T-helper 22 cell (primary cell): ENCODE measurements at places on chromosomes 6 and 20.
A peak's percentile ranks its signal among the peaks of the same experiment; 100 is the strongest.

DNA sequence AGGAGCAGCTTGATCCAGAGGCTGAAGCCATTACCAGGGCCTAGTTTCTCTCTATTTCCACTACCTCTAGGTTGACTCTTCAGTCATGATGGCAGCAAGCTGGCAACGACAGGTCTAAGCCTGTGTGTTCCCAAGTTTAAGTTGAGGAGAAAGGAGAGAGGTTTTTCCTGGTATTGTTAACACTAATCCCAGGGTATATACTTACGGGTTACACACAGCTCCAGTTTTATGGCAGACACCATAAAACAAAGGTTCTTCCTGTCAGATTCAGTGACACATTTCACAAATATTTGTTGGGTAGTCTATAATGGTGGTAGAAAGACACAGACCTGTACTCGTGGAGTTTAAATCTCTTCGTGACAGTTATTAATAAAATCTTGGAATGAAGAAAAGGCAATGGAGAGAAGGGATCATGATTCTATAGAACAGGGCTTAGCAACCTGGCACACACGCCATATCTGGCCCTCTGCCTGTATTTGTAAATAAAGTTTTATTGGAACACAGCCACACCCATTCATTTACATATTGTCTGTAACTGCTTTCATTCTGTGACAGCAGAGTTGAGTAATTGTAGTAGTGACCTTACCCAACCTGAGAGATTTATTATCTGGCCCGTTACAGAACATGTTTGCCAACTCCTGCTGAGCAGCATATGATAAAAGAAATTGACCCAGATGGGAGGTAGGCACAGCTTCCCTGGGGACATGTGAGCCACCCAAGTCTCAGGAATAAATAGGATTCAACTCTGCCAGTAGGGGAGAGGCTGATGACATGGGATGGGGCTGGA lies 323.3 kb downstream of the CDH4 start:
- DNase-seq, result no peak

GRCh38 chr6:150596439-150596838 lies 3.2 kb upstream of the PLEKHG1 start:
- no peak for DNase-seq

GRCh38 chr6:30862156-30862875 lies 22.0 kb upstream of the DDR1 start:
- no peak for DNase-seq

DNA sequence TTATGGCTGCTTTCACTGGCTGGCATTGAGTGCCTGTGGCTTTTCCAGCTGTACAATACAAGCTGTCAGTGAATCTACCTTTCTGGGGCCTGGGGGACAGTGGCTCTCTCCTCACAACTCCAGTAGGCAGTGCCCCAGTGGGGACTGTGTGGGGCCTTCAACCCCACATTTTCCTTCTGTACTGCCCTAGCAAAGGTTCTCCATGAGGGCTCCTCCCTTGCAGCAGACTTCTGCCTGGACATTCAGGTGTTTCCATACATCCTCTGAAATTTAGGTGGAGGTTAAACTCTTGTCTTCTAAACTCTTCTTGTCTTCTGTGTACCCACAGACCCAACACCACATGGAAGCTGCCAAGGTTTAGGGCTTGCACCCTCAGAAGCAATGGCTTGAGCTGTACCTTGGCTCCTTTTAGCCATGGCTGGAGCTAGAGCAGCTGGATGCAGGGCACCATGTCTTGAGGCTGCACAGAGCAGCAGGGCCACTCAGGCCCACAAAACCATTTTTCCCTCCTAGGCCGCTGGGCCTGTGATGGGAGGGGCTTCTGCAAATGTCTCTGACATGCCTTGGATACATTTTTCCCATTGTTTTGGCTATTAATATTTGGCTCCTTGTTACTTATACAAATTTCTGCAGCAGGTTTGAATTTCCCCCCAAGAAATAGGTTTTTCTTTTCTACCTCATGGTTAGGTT lies 9.6 kb downstream of the PEX7 start:
- no peak for DNase-seq

GRCh38 chr6:105519954-105520353 lies 117.1 kb upstream of the PREP start:
- DNase-seq, result no peak

DNA sequence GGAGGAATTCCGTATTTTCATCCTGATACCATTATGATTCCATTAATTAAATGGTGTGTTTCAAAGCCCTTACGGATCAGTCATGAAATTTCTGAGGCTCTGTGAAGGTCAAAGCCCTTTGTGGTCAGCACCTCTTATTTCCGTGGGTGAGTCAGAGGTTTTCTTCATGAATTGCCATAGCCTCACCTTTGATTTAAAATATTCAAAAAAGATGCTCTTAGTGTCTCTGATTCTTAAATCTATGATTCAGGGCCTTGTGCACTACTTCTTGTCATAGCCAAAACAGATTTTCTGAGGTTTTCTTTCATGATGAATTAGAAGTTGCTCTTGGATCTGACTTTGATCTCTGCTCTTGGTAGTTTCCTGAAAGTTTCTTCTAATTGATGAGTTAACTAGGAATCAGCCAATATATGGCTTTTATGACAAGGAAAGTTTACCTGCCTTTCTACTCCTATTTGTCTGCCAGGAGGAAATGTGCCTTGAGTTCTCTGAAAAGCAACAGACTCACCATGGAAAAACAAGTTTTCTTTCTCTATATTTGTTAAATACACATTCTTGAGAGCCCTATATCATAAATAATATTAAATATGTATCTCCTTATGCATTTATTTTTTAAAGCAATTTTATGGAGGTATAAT lies 613.0 kb downstream of the UTRN start:
- DNase-seq, result no peak

DNA sequence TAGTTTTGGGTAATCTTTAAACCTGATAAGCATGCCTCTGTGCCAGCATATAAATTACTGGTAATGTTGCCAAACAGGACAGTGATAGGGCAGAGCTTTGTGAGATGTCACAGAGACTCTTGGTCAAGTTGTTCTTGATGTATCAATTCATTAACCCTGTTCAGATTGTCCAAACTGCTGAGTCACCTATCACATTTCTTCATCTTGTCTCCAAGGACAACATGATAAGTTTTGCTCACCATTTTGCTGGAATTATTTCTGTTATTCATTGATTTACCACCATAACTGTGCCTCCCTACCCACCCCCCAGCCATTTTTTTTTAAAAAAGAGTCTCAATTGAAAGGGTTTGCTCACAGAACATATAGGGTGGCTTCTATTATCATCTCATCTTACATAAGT lies 19.5 kb upstream of the GMNN start:
- no peak for DNase-seq

DNA sequence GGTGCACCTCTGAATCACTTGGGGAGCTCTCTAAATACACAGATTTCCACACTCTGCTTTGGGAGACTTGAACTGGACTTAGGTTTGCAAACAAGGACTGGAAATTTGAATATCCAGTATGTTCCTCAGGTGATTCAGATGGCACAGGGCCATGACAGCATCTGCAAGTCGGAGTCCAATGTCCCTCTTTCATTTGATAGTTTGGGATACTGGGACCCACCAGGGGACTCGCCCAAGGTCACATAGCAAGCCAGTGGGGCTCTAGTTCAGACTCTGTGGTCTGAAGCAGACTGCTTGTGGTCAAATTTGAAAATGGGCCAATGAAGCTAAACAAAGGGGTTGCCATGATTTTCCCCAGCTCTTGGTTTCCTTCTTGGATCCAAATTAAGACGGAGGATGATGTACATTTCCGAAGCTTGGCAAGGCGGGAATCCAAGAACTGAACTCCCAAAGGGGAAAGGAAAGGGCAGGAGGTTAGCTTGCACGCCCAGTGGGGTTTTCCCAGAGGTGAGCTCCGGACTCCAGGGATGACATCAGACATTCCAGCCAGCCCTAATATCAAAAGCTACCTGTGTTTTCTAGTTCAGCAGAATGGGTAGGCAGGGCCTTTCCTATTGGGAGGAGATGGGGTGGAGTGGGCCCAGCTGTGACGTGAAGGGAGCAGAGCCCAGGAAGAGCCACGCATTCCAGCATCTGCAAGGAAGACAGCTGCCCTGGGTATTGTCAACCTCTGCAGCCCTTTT lies 3.4 kb upstream of the SYS1 start:
- no peak for DNase-seq

GRCh38 chr20:63226042-63226943 lies 9.4 kb upstream of the BIRC7 start:
- DNase-seq, result no peak

- no peak for DNase-seq
These were observed 10.7 kb upstream of the TNFAIP3 start for GRCh38 chr6:137856138-137856898.

DNA sequence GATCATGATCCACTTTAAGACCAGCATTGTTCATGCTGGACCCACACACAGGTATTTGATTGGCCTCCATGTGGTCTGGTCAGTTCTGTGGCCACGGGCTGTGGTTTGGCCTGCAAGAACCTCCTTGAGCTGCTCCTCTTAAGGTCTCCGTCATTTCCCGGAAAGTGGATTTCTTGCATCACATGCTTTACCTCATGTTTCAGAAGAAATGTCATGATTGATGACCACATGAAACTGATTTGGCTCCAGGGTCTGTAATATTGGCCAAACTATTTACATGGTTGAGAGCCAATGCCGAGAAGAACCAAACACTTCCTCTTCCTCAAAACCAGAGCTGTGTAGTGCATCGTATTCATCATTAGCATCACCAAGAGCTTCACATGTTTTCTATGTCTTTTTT lies 13.2 kb upstream of the RSPH3 start:
- no peak for DNase-seq

- DNase-seq, result no peak
These were observed 23.0 kb upstream of the STK38 start for GRCh38 chr6:36570264-36570663.

DNA sequence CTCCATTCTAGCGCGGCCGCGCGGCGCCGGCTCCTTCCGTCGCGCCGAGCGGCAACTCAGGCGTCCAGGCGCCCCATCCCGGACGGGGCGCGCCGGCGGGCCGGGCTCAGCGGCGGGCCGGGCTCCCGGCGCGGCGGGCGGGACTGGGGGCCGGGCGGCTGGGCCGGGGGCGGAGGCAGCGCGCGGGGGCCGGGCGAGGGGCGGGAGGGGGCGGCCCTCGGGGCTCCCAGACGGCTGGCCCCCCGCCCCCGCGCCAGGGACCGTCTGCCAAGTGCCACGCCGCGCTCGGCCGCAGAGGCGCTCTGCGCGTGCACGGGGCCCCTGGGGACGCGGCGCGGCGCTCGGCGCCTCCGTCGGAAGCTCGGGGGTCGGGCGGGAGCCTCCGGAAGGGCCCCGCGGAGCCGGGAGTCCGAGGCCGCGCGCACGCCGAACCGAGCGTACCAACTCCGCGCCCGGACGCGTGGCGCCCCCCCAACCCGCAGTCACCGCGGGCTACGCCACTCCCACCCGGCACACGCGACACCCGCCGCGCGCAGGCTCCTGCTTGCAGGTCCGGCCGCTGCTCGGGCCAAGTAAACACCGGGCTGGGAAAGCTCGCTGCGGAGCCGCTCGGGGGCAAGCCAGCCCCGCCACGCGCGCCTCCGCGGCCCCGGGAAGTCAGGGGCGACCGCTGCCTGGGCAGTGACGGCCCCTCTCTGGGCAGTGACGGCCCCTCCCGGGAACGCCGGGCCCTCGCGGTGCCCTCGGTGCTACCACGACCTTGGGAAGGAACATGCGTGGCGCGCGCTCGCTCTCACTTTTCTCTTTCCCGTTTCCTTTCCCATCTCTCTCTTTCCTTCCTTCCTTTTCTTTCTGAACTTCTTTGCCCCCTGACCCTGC lies at the start of gene PREX1:
Gene PREX1 (minus strand): TSS at position 145 of the 879 bp plus-strand sequence. CDS start 139 bp downstream, at position 6.
- peak; percentile 77 for DNase-seq

GRCh38 chr6:113632220-113632864 lies 224.8 kb upstream of the MARCKS start:
- DNase-seq, result no peak

GRCh38 chr6:34600101-34600500 lies 44.0 kb upstream of the SPDEF start:
- no peak for DNase-seq

- DNase-seq, result no peak
These were observed 292.9 kb upstream of the ZFP64 start for GRCh38 chr20:52484438-52484837.

- DNase-seq, result no peak
These were observed 695 bp downstream of the ARHGAP18 start for GRCh38 chr6:129709196-129709768.

GRCh38 chr6:105034470-105034869 lies 77.6 kb downstream of the LIN28B start:
- DNase-seq, result no peak

GRCh38 chr6:135993361-135993760 lies 141.9 kb downstream of the PDE7B start:
- no peak for DNase-seq

GRCh38 chr6:13522656-13523055 lies 35.3 kb upstream of the GFOD1 start:
- DNase-seq, result no peak

- DNase-seq, result no peak
These were observed 341.6 kb upstream of the NRSN1 start for GRCh38 chr6:23784301-23784919.

- peak; percentile 39 for DNase-seq
These were observed 119.1 kb downstream of the DHX35 start for GRCh38 chr20:39081255-39081654.

GRCh38 chr6:149499066-149499465 lies 14.3 kb upstream of the ZC3H12D start:
- no peak for DNase-seq

- no peak for DNase-seq
These were observed 28.2 kb downstream of the GPR63 start for GRCh38 chr6:96809119-96809518.

GRCh38 chr6:16731478-16732051 lies 29.7 kb downstream of the ATXN1 start:
- DNase-seq, result peak; percentile 25

- no peak for DNase-seq
These were observed 4.8 kb downstream of the SLC2A12 start for GRCh38 chr6:134047673-134048072.

GRCh38 chr6:69802995-69803394 lies 6.2 kb upstream of the LMBRD1 start:
- DNase-seq, result no peak

GRCh38 chr6:34272013-34272926 lies 23.5 kb upstream of the SMIM29 start:
- no peak for DNase-seq

- no peak for DNase-seq
These were observed 13.2 kb downstream of the CITED2 start for GRCh38 chr6:139361211-139361610.

GRCh38 chr20:34829191-34829590 lies 3.7 kb upstream of the NCOA6 start:
- DNase-seq, result no peak

DNA sequence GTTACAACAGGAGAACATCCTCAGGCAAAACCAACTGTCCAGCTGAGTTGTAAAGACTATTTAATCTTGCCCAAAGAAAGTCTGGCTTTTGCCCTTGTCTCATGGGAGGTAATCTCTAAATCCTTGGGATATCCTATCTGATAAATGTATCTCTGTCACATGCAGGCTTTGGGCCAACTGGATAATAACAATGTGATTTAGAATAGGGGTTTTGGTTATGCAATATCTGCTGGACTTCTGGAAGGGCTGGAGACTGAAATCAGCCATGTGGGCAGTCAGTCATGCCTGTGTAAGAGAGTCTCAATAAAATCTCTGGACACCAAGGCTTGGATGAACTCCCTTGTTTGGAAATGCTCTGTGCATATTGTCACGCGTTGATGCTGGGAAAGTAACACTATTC lies 56.3 kb upstream of the PRL start:
- DNase-seq, result no peak

- no peak for DNase-seq
These were observed 148.7 kb downstream of the DOK5 start for GRCh38 chr20:54623991-54624569.

GRCh38 chr6:79520534-79520933 lies 16.7 kb downstream of the LCA5 start:
- no peak for DNase-seq
